Effector CD8-positive, alpha-beta T cell (primary cell): ENCODE measurements at places on chromosomes 1 and 21.
A peak's percentile ranks its signal among the peaks of the same experiment; 100 is the strongest.

DNA sequence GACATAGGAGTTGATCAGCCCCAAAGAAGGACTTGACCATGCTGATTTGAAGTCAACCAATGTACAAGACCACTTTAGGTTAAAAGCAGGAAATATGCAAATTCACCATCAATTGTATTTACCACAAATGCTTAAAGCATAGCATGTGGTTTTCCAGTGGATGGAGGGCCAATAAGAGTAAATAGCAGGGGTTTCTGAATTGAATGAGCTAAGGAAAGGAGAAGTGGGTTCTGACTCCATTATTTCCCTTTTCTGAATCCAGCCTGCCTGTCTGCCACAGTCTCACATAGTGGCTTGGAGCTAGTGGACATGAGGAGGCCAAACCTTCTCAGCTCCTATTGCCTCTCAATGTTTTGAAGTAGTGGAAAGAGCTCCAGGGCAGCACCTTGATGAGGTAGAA is 7.2 kb upstream of the TNFSF18 start:
- no peak for DNase-seq

- DNase-seq, result no peak
Observed at GRCh38 chr1:26277719-26278118, 2.2 kb upstream of the SH3BGRL3 start.

DNA sequence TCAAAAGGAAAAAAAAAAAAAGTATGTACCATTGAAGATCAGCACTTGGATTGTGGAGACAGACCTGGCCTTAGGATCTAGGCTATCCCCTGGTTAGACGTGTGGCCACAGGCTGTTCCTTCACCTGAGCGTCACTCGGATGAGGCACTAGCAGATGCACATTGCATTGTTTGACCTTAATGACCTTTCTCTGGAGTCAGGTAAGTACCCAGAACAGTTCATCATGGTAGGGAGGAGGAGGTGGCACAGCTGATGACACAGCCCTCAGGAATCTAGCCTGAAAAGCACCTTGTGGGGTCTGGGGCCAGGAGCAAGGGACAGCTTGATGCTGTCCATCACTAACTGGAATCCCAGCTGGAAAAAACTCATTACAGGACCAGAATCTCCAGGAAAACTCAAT is 21.2 kb downstream of the NECAP2 start:
- no peak for DNase-seq

DNA sequence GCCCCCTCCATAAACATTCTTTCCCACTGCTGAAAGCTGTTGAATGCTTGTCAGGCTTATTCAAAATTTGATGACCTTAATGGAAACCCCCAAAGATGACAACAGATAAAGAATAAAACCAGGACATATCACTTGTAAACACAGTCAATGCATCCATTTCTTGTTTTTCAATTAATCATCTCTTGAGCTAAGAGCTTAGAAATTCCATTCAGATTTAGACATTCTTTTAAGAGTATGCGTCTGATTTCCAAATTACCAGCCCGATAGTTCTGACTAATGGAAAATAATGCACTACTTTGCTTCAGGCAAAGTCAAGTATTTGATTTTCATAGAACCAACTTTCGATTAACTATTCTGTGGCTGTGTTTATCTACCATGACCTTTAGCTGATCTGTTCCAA is 100.6 kb upstream of the RUNX1 start:
- DNase-seq, result no peak

DNA sequence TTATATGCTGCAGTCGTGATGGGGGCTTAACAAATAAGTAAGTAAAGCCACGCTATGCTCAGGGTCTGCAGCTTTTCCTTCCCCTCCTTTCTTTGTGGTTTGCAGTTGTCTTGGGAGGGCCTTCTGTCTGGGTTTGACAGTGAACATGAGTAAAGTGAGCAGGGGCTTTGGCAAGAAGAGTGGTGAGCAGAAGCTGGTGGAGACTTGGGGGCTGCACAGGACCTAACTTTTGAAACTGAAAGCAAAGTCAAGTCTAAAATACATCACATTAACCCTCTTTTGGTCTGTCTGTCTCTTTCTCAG is 368.6 kb upstream of the VAMP3 start:
- DNase-seq, result no peak

GRCh38 chr1:47219590-47220220 is 12.3 kb downstream of the TAL1 start:
- no peak for DNase-seq

- DNase-seq, result no peak
Observed at GRCh38 chr21:15406791-15407190, 323.0 kb upstream of the USP25 start.

DNA sequence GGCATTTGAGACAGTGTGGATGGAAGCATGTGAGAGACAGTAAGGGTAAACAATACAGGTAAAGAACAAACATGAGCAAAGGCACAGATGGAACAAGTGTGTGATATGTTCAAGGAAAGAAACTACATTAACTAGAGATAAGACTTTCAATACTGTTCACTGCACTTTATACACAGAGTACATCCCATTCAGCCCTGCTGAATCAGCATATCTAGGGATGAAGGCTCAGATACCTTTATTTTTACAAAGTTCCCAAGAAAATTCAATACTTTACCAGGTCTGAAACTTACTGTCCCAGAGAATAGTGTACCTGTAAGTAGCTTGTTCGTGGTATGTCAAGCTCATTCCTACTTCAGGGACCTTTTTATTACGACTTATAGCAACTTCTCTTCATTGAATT is 122.5 kb downstream of the LHX4 start:
- no peak for DNase-seq

- DNase-seq, result no peak
Observed at GRCh38 chr1:204103431-204103741, 30.5 kb downstream of the SOX13 start.

- DNase-seq, result no peak
Observed at GRCh38 chr1:242842094-242842493, 317.6 kb upstream of the PLD5 start.

GRCh38 chr1:203368624-203369451 is 17.9 kb upstream of the FMOD start:
- no peak for DNase-seq

DNA sequence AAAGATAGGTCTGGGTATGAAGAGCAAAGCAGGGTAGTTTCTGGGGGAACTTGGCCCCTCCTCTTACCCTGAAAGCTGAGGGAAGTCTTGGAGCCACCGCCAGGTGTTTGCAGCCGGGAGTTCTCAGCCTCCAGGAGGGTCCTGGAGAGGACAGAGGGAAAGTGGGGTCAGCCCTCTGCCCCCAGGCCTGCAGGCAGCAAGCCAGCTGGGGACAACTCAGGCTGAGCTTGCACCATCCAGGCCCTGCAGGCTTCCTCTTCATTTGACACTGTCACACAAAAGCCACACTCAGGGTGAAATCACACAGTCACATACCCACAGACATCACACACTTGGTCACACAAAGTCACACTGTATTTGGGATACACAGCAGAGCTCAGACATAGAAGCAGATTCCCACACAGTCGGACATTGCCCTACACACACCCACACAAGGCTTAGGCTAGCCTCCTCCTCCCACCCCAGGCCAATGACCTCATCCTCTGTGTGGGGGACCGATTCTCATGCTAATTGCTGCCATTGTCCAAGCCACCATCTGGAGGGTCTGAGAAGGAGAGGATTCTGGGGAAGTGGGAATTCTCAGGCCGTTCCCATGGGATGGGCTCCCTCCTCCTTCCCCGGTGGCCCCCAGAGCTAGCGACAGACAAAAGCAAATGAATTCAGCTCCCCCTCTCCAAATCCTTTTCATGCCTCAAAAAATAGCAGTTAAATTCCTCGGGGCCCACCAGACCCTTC is 3.7 kb downstream of the NES start:
- DNase-seq, result no peak

- DNase-seq, result no peak
Observed at GRCh38 chr1:65440915-65441314, 20.4 kb downstream of the LEPR start.

DNA sequence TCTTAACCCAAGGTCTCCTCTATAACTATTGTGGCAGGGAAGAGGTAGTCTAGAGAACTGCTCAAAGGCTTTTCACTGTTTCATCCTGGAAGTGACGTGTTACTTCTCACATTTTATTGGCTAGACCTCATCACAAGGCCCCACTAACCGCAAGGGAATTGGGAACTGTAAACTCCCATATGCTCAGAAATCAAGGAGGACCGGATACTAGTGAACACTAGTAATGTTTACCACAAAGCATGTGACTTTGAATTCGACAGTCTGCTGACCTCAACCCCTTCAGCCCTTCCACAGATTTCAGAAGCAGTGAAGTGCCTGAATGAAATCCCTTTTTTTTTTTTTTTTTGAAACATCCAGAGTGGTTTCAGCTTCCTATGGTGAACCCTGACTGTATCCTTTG is 3.4 kb upstream of the EEIG2 start:
- DNase-seq, result no peak

DNA sequence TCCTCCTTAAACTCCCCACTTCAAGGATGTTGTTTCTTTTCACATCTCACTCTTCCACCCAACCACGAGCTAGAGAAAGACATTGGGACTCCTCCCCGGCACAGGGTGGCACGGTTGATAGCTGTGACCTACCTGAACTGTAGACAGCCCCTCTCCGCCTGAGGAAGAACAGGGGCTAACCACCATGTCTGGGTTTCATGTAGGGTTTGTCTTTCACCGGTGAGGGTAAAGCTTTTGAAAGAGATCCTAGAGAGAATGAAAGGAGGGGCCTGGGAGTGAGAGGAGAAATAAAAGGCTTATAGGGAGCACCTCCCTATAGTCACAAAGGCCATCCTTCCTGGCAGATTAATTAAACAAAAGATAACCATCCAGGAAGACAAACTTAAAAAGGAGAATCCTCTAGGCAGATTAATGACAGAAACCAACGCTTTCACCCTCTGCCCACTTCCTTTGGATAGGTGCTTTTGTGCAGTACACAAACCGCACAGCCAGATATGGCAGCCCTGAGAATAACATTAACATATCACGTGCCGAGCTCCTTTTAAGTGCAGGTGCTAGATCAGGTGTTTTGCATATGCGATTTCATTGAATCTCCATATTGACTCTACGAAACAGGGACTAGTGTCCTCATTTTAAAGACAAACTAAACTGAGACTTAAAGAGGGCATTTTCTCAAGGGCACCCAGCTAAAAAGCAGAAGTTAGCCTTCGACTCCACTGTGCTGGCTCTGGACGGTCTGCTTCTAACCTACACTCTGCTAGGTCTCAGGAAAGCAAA is 178.1 kb upstream of the RUNX1 start:
- peak; percentile 16 for DNase-seq

DNA sequence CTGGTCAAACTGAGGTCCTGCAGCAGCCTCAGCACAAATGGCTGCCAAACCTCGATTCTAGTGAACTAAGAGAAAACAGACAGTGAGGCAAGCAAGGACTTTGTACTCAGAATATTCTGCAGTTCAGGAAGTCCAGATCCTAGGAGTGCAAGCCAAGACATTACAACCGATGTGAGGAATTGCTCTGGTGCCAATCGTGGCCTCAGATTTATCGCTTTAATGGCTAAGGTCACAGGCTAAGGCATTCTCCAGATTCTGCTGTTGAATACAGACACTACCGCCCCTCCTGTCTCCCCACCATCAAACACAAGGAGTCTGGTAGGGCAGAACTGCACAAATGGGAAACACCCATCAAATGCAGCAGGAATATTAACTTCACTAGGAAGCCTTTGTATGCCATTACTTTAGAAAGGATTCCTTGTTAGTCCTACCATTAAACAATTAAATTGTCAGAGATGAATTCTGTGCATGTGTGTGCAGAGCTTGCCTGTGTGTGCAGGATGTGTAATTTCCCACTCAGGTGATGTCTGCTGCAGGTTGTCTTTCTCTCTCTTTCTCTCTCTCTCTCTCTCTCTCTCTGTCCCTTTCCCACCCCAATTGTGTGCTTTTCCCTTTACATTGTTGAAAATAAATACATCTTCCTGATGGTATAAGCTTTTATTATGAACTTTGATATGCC is 9.2 kb upstream of the SERTAD4 start:
- no peak for DNase-seq

GRCh38 chr1:147177611-147178380 is 5.5 kb upstream of the PRKAB2 start:
- DNase-seq, result no peak

GRCh38 chr1:97093741-97094140 is 372.2 kb downstream of the PTBP2 start:
- DNase-seq, result no peak

GRCh38 chr1:174966008-174966572 is 33.7 kb upstream of the CACYBP start:
- DNase-seq, result no peak

DNA sequence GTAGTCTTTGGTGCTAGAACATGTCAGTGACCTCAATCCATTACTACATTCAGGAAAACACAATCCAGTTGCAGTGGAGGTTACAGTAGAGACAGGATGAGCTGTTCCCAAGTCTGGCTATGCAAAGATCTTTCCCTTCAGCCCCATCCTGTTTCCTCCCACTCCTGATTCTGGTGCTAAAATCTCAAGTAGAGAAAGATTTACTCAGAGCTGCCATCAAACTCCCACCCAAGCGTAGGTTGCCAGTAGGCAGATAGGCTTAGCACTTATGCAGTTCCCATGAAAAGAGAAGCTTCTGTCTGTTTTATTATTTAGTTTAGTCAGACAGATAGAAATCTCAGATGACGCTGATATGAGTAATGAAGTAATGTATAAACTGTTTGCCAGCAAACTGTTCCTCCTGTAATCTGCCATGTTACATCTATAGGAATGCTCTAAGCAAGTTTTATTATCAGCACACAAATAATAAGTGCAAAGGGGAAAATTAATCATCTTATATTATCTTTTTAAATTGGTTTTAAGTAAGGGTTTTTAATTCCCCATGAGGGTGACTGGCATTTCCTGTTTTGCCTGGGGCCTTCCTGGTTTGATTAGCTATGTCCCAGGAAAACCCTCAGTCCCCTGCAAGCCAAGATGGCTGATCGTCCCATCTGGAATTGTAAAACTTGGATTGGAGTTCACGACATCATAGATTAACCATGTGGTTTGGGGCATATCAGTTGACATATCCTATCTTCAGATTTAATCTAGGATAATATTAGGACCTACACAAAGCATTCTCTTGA is 188.3 kb upstream of the PALMD start:
- no peak for DNase-seq

DNA sequence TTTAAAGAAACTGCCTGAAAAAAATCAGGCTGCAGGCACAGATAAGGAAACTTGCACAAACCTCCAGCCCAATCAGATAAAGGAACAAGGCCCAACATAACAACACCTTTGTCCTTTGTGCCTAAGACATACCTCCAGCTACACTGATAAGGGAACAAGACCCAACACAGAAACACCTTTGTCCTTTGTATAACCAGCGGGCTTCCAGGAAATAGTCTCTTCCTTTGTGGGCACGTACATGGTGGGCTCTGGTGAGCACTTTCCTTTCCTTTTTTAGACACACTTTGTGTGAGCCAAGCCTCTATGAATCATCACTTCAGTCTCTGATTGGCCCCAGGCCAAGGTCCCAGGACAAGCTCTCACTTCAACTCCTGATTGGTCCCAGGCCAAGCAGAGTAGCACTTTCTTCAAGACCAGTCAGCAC is 23.6 kb downstream of the ZNF670 start:
- DNase-seq, result no peak
